ENCODE measurements at places on chromosomes 11 and 22.
A peak's percentile ranks its signal among the peaks of the same experiment; 100 is the strongest.

GRCh38 chr11:133180201-133180600, 352.1 kb downstream of the OPCML start:
- no peak for DNase-seq

DNA sequence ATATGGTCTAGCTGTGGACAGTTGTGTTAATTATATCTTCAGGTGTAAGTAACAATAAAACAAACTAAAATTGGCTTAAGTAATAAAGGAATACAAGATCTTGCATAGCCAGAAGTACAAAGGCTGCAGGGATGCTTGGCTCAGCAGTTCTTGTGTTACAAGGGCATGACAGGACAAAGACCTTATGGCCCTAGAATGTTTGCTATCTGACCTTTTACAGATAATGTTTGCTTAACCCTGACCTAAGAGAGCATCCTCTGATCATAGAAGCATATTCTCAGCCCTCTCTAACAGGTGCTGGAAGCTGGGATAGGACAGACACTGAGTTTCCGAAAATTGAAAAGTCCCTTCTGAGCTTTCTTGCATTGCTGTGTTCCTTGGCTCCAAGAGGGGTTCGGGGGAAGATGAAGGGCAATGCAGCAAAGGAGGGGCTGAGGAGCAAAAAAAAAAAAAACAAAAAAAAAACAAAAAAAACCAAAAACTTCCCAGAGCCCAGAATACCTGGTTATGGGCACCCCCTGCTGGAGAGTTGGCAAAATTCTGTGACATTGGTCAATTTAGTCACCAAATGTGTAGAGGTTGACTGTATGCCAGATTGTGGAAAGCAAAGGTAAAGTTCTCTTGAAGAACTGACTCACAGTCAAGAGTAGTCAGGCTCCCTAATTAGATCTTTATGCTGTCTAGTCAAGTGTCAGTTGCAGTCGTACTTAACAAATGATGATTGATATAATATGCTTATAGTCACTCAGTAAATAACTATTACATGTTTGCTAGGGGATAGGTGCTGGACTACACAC, 10.4 kb upstream of the HIKESHI start:
- peak; percentile 64 for DNase-seq

- DNase-seq, result no peak
These were observed 2.9 kb upstream of the NXPE4 start for GRCh38 chr11:114598461-114598860.

- peak; percentile 14 for DNase-seq
These were observed 44.6 kb upstream of the KLHL35 start for GRCh38 chr11:75477614-75477935.

DNA sequence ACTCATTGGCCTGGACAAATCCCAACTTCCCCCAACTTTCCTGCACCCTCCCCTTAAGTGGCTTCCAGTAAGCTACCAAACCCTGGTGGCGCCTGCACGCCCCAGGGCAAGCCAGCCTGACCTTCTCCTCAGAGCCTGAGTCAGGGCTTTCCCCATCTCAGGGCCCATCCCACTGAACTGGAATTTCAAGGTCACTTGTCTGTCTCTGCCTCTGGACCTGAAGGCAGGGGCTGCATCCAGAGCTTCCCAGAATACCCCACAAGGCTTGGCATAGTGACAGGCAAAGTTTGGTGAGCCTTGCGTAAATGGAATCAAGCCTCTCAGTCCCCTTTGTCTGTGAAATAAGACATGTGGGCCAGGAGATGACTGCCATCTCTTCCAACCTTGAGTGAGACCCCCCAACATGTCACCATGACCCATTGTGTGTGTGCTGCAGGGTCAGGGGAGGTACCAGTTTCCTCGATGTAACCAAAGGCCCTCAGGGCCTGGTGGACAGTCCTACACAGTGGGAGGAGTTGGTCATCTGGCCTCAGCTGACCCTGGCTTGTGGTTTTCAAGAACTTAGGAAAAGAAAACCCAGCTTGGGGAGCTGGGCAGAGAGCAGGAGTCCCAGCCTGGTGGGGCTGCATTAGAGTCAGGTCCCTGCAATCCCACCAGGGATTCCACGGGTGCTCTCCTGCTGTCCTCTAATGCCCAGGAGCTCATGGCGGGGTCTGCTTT, 8.9 kb downstream of the ALX4 start:
- no peak for DNase-seq

- no peak for DNase-seq
These were observed 22.9 kb upstream of the CTR9 start for GRCh38 chr11:10728154-10728553.

- DNase-seq, result no peak
These were observed 2.1 kb downstream of the C22orf23 start for GRCh38 chr22:37951305-37951704.

GRCh38 chr11:37450613-37451012, 852.6 kb upstream of the RAG2 start:
- no peak for DNase-seq

GRCh38 chr11:126880872-126881271, 119.7 kb downstream of the KIRREL3 start:
- DNase-seq, result no peak

GRCh38 chr11:129852125-129852740, 36.6 kb downstream of the TMEM45B start:
- DNase-seq, result no peak

GRCh38 chr22:25757686-25758085, 15.7 kb downstream of the MYO18B start:
- DNase-seq, result no peak

DNA sequence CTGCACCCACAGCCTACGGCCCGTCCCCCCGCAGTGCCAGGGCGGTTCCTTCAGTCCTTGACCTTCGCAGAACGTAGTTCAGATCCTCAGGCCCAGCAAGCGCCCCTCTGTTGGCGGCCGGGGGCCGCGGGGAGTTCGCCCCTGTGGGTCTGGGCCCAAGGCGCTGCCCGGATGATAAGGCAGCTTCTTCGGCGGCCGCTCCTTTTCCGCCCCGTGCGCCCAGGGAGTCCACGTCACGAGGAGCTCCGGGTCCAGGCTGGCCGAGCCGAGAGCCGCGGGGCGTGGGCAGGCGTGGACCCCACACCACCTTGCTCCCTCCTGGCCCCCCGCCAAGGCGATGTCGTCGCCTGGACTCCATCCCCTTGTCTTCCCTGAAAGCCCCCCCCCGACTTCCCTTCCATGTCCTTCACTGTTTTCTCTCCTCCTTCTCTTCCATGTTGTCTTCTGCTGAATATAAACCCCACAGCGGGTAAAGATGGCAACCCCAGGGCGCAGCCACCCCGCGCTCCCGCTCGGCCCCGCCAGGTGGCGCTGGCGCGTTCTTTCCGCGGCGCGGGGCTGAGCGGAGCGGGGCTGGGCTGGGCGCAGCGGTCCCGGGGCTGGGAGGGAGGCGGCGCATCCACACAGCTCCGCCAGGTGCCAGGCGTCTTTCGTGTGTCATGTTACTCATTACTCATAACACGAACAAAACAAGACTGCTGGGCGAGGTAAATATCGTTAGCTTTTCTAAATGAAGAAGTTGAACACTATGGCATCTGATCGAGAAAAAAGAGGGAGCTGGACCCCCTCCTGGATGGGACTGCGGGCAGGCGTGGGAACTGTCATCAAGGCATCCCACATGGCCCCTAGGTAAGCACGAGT, 321.0 kb downstream of the NTM start:
- peak; percentile 48 for DNase-seq

DNA sequence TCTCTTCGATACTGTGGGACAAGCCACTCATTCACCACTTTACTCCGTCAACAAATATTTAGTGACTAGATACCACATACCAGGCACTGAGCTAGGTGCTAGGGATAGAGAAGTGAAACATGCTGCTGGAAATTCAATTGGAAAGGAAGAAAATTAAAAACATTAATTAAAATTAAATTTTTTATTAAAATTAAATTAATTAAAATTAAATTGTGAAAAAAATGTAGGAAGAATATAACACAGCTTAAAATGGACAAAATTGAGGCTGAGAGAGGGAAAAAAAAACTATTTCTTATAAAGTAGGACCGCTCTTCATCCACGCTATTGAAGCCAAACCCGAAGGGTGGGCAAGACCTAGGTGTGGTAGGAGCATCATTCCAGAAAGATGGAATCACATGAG, 23.6 kb upstream of the LRRC55 start:
- DNase-seq, result no peak

GRCh38 chr22:25484521-25485315, 79.8 kb upstream of the GRK3 start:
- DNase-seq, result no peak
